Pancreas (tissue), 10 donors: ENCODE measurements at places on chromosomes 12 and 14.

- no peak for DNase-seq
Measured at GRCh38 chr14:82009076-82009475, 475.4 kb upstream of the SEL1L start.

- DNase-seq = peak; percentile 94
Measured at GRCh38 chr12:13390381-13390861, 193.9 kb downstream of the EMP1 start.

DNA sequence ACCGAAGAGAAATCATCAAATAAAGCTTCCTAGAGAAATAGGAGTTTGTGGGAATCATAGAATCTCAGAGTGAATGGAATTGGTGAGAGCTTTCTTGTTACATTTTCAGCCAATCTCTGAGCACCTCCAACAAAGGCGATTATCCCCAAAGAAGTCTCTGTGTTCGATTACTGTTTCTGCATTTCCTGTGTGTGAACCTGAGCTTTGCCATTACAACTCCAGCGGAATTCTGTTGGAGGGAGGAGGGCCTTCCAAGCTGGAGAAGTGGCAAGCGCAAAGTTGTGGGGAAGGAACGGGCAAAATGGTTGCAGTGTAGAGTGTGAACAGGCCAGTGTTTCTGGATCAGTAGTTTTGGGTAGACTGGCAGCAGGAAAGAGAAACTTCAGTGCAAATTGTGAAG is 23.1 kb downstream of the TMEM117 start:
- DNase-seq = no peak

DNA sequence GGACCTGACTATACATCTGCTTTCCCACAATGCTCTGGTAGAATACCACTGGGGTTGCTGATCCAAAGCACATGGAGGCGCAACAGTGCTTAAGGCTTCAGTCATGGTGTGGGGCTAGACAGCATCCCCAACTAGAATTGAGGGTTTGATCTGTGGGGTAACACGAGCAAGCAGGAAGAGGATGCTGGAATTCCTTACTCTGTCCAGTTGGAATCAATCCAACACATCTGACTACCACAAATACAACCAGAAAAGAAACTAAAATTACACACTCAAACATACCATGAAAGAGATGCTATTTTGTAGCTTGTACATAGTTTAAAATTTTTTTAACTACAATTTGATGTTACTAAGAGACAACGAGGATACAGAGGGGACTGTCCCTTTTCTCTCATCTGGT is 40.4 kb upstream of the GTF2A1 start:
- no peak for DNase-seq
